B cell (primary cell): ENCODE measurements at places on chromosomes 5 and 9. TPM values are rescaled to one million over a fixed set of nuclear protein-coding genes. Genes with fewer than 3 reads are reported as not detected.

The CCDC171 gene
- 5.1 and 6.3 TPM in 2 replicates for total RNA-seq

The GZMA gene
- 0.58 TPM in 1 of 2 replicates, not detected in the other for total RNA-seq

The PCA3 gene
- total RNA-seq = not detected in 2 replicates

The CSNK1A1 gene
- total RNA-seq = 168 TPM in 2 replicates

The SOHLH1 gene
- total RNA-seq = not detected in 2 replicates

The C5orf52 gene
- total RNA-seq = not detected in 2 replicates

The SPINK9 gene
- not detected in 2 replicates for total RNA-seq

The FOXD4 gene
- total RNA-seq = 0.89 and 1.4 TPM in 2 replicates

The ZFP62 gene
- 61.8 and 65.1 TPM in 2 replicates for total RNA-seq

The FBXL7 gene
- total RNA-seq = not detected in 2 replicates

The PURA gene
- total RNA-seq = 23.5 and 26.0 TPM in 2 replicates

The ALDH1A1 gene
- not detected in 2 replicates for total RNA-seq

The TMC1 gene
- total RNA-seq = not detected in 2 replicates

The GLRA1 gene
- total RNA-seq = not detected in 2 replicates

The PCDHGB2 gene
- 3.3 and 3.9 TPM in 2 replicates for total RNA-seq

The MEGF10 gene
- not detected in 2 replicates for total RNA-seq

The FOXD4L4 gene
- total RNA-seq = 0.90 and 1.1 TPM in 2 replicates

The PPP1R26 gene
- 7.8 and 11.8 TPM in 2 replicates for total RNA-seq

The ZFP37 gene
- 3.6 and 4.0 TPM in 2 replicates for total RNA-seq

The ADAMTSL2 gene
- total RNA-seq = not detected in 2 replicates

The NR2F1-AS1 gene
- total RNA-seq = not detected in 2 replicates

The PRR7 gene
- total RNA-seq = 4.8 and 5.6 TPM in 2 replicates

The WNT8A gene
- not detected in 2 replicates for total RNA-seq

The RAB24 gene
- 38.3 and 39.7 TPM in 2 replicates for total RNA-seq

The PCDHA3 gene
- total RNA-seq = not detected in 2 replicates

The TAS2R1 gene
- not detected in 2 replicates for total RNA-seq

The SSNA1 gene
- total RNA-seq = 52.9 and 53.6 TPM in 2 replicates

The PCDHGA6 gene
- 2.5 and 2.7 TPM in 2 replicates for total RNA-seq

The CSF1R gene
- 1.5 and 1.6 TPM in 2 replicates for total RNA-seq

The F2RL1 gene
- 0.51 and 0.64 TPM in 2 replicates for total RNA-seq

The SREK1IP1 gene
- 21.0 and 25.5 TPM in 2 replicates for total RNA-seq

The FOXD4L5 gene
- 0.79 and 1.0 TPM in 2 replicates for total RNA-seq

The TOMM5 gene
- total RNA-seq = 39.7 and 44.4 TPM in 2 replicates

The C8G gene
- 1.7 and 2.8 TPM in 2 replicates for total RNA-seq

The RANBP6 gene
- total RNA-seq = 25.0 and 25.9 TPM in 2 replicates

The BARHL1 gene
- not detected in 2 replicates for total RNA-seq

The RASEF gene
- total RNA-seq = not detected in 2 replicates

The UGCG gene
- total RNA-seq = 53.5 and 54.1 TPM in 2 replicates

The ZNF366 gene
- total RNA-seq = not detected in 2 replicates

The CEMIP2 gene
- total RNA-seq = 86.9 and 90.6 TPM in 2 replicates

The OCLN gene
- total RNA-seq = 4.0 and 4.3 TPM in 2 replicates
